ENCODE measurements at places on chromosomes 6 and 20.

DNA sequence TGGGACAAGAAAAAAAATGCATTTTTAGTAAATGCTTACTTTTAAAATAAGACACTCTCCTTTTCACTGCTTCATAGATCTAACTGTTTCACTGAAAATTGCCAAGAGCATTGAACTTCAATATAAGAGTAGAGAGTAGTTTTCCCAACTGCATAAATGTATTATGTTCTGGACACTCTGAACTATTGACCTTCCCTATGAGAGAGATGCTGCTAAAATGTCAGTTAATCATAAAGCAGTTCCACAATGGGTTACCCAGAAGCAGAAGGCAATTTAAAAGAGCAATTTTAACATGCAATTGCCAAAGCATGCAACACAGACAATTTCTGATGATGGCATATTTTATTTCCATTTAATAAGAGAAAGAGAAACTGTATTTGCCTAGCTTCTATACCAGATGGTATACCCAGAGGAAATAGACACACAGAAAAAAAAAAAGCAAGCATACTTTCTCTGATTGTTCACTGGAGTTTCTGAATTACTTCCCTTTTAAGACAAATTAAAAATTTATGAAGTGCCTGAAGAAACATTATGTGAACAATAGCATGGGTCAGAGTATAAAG lies 279.1 kb upstream of the THEMIS start:
- no peak for DNase-seq

GRCh38 chr6:167683028-167683862 lies 143.5 kb upstream of the AFDN start:
- no peak for DNase-seq

DNA sequence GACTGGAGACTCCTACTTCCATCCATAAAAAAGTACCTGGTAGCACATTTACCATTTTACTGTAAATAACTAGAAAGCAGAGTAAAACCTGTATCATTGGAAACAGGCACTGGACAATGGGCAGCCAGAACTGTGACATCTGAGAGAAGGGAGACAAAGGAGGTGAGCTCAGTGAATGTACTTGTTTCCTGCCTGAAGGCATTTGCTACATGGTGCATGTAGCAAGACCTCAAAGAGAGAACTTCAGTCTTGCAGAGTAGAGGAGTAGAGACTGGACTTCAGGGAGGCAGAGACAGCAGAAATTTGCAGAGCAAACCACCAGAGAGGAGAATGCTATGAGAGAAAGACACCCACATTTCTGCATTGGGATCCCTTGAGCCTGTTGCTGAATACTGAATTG lies 171.0 kb upstream of the CCN2 start:
- no peak for DNase-seq

- no peak for DNase-seq
Observed at GRCh38 chr6:140538926-140539325, 1164.5 kb upstream of the CITED2 start.

- DNase-seq, result no peak
Observed at GRCh38 chr20:41415191-41415590, 48.6 kb upstream of the EMILIN3 start.

DNA sequence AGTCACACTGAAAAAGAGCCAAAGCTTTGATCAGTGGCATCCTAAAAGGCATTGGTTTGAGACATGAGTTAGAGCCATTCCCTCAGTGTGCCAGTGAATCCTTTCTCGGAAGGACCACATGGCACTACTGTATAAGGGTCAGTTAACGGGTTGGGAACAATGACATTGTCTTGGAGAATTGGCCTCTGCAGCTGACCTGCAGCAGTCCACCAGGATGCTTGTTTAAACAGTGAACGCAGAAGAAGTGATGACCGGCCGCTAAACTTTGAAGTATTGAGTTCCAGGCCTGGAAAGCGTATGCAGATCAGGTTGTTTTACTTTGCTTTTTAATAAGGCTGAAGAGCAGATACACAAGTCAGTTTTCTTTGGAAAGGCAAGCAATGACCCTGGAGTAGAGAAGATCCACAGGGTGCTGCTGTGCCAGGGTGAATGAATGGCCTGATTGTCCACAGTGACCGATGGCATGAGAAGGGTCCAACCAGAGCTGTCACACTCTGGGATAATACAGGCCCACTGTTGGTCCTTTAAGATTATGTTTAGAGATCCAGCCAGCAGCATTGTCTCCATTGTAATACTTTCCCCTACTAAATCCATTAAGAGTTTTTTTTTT lies 57.8 kb downstream of the GMPR start:
- no peak for DNase-seq

Data from central memory CD4-positive, alpha-beta T cell (primary cell).